ENCODE measurements at places on chromosomes 16 and 17.

DNA sequence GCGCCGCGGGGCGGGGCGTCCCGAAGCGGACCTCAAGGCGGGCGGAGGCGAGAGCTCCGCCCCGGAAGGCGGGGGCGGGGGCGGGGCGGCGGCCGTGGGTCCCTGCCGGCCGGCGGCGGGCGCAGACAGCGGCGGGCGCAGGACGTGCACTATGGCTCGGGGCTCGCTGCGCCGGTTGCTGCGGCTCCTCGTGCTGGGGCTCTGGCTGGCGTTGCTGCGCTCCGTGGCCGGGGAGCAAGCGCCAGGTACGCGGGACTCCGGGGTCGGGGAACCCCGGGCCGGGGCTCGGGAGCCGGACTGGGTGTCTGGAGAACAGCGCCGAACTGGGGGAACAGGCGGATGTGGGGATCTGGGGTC, at the start of gene TNFRSF12A:
TNFRSF12A (plus strand) TSS at position 122 of the 357 bp plus-strand sequence; CDS start at position 152, 30 bp downstream.
- DNase-seq, result peak; percentile 87

GRCh38 chr17:48037036-48037837, at the start of gene COPZ2:
Gene COPZ2, minus strand, starts transcription at chr17:48037797. Its CDS starts 20 bp downstream, at chr17:48037777.
- peak; percentile 56 for DNase-seq

- DNase-seq, result no peak
These were observed 297.3 kb downstream of the ABCC12 start for GRCh38 chr16:47858333-47858982.

- DNase-seq, result no peak
These were observed 3.3 kb downstream of the ITGA3 start for GRCh38 chr17:50059256-50059655.

GRCh38 chr16:52547834-52548215, 882 bp upstream of the TOX3 start:
- DNase-seq, result no peak

- DNase-seq, result peak; percentile 51
These were observed 749 bp downstream of the GRIN2A start for GRCh38 chr16:10181196-10182162.

DNA sequence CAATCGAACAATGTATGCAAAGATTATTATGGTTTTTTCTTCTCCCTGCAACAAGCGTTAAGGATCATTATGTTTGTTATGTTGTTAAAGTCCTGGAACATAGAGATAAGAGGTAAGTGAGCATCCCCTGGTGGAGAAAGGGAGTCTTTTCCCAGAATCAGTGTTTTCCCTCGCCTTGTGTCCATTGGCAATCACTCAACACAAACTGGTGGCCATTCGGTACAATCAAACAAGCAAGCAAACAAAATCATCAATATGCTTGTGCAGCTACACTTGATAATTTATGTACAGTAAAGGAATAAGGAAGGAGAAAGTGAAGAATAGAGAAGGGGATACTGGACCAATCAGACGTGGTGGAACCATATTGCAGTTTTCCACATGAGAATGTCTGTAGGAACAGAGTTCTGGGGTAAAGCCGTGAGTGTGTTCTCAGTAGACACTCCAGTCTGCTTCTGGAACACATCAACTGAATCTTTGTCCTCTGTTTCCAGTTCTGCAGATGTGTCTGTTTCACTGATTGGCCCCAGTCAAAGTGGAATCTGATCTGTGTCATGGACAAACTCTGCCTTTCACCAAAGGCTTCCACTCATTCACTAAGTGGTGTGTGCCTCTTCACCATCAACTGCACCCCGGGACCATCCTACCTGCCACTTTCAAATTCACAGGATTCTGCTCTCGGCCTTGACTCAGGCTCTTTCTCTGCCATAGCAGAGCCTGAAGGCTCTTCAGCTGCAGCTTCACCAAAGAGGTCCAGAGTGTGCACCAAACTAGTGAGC, 169.5 kb downstream of the AHSP start:
- peak; percentile 74 for DNase-seq

DNA sequence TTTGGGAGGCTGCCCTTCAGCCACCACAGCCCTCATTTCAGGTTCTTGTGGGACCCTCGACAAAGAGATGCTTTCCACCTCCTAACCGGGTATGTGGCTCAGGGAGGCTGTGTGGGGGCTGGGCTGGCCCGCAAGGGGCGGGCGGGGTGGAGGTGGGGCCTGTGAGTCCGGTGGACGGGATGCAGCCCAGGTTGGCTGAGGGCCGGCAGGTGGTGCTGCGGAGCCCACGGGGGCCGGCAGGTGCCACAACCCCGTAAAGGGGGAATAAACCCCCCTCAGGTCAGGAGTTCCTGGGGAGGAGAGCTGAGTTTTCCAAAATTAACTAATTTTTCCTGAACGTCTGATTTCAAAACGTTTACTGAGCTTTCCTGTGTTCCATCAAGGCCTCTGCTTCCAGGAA, 4.9 kb upstream of the CIAO3 start:
- peak; percentile 66 for DNase-seq

DNA sequence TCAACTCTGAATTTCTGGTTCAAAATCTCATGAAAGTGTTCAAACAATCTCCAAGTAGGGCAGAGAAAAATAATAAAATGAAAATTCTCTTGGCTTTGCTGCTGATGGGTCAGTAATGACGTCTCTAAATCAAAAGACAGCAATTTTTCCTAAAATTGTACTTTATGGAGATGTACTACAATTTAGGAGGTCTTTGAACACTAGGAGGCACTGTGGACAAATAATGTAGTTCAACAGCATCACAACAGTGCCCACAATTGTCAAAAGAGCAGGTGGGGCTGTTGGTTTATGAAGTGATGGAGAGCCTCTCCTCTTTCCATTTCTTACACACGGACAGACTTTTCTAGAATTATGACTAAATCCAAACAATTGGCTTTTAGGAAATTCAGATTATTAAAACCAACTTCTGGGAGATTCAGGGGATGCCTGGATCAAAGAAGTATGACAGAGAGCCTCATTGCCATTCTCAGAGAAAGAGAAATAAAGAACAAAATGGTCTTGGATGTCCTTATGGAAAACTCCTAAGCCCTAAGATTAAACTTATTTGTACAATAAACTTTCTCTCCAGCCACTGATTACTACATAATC, 23.8 kb downstream of the EZH1 start:
- peak; percentile 79 for DNase-seq

DNA sequence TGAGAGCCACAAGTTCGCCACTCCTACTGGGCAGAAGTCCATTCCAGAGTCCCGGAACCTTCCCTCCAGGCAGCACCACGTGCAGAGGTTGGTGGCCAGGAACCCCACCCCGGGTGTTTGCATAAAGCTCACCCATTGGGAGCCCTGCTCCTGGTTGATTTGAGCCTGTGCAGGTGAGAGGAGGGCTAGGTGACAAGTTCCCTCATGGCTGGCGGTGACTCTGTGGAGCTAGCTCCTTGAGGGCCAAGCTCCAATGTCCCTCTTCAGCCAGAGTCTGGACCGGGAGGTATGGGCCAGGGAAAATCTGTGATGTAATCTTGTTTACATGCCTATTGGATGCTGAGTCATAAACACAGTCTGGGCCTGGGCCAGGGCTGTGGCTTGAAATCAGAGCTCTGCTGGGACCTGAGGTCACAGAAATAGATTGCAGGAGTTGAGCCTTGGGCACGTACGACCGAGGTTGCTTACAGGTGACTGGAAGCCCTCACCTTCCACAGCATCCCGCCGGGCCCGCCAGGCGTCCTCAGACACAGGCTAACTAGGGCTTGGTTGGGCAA, 118.9 kb downstream of the AATF start:
- peak; percentile 73 for DNase-seq

DNA sequence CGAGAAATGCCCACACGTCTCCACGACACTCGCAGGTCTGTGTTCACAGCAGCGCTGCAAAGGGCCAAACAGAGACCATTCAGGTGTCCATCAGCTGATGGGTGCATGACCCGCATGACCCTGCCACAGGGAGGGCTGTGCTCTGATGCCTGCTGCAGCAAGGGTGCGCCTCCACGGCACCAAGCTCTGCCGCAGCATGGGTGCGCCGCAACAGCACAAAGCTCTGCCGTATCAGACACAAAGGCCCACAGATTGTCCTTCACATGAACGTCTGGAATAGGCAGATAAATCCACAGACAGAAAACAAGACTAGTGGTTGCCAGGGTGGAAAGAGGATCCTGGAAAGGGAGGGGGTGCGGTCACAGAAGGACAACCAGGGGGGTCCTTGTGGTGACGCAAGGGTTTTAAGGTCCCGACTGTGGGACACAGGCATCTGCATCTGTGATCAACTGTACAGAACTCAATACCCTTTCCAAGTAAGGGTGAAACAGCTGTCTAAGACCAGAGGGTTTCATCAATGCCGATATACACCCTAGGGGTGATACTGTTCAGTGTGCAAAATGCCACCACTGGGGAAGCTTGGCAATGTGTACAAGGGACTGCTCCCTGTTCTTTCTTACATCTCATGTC, 121.0 kb downstream of the ANKRD11 start:
- DNase-seq, result no peak

GRCh38 chr16:49112754-49113153, 168.9 kb downstream of the CBLN1 start:
- no peak for DNase-seq

DNA sequence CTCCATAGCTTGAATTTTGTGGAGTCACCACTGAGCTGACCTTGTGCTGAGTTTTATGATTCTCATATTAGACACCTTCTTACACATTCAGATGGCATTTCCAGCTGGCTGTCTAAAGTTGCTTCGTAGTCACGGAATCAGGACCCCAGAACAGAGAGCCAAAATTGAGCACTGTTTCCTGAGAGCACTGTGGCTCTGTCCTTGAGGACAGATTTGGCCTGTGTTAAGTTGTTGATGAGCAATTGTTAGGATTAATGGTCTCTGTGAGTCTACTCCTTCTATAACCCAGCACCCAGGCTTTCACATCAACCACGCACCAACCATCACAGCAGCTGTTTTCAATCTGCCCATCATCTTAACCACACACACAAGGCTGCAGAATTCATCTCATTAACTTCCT, 277.5 kb upstream of the HSBP1 start:
- no peak for DNase-seq

DNA sequence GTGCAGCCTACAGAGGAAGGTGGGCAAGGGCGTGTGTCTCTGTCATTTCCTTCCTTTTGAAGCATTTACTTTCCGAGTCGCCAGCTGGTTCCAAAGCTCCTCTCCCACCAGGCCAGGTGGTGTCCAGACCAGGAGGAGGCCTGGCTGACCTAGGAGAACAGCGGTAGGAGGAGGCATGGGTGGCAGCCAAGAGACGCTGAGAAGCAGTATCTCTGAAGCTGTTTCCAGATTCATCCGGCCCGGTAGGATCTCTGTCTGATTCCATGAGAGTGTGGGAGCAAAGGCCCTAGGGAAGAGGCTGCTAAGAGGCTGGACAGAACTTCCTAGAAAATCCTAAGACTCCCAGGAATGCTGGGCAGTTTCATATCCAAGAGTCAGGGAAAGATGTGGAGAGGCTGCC, 20.3 kb downstream of the MEOX1 start:
- DNase-seq, result no peak

DNA sequence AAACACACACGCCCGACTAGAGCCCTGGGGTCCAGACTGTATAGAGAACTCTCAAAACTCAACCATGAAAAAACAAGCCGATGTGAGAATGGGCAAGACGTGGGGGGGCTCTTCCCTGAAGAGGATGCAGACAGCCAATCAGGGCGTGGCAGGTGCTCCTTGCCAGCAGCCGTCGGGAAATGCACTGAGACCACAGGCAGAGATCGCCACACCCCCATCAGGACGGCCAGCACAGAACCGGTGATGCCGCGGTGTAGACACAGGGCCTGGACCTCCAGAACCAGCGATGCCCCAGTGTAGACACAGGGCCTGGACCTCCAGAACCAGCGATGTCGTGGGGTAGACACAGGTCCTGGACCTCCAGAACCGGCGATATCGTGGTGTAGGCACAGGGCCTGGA, 169.2 kb downstream of the LAT start:
- no peak for DNase-seq

DNA sequence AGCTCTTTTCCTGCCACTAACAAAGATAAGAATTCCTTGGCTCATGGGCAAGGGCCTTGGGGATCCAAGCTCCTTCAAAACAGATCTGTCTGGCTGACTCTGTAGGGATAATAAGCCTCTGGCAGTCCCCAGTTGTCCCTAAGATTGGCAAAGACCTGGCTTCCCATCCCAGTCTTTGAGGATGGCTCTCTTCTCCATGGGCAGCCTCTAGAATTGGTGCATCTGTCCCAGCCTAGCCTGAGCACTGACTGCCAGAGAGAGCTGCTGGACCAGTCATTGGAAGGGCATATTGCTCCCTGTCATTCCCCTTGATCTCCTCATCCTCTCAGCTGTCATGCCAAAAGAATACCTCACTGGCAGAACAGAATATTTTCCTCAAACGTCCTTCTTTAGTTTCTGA, 13.2 kb upstream of the CUEDC1 start:
- DNase-seq, result no peak

- DNase-seq, result no peak
These were observed 2.7 kb downstream of the ASGR2 start for GRCh38 chr17:7111784-7112509.

DNA sequence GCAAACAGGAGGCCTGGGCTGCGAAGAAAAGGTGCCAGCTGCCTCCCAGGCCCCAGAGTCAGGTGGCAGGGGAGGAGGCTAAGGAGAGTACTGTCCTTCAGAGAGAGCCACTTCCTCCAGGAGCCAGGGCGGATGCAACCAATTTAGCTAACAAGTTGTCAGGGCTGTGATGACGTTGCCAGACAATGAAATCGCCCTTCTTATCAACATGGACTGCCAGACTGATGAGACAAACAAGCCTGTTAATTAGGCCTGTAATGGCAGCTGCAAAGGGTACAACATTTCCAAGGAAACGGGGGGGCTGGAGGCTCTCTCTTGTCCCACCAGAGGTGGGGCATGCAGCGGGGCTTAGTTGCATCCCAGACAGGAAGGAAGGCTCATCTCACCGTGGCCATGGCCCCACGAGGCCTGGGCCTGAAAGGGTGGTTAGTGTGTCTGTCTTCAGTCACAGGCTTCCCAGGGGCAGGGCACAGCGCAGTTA, 111.8 kb downstream of the SDK2 start:
- DNase-seq, result no peak

GRCh38 chr16:20084624-20085226, 11.0 kb upstream of the GPR139 start:
- no peak for DNase-seq

DNA sequence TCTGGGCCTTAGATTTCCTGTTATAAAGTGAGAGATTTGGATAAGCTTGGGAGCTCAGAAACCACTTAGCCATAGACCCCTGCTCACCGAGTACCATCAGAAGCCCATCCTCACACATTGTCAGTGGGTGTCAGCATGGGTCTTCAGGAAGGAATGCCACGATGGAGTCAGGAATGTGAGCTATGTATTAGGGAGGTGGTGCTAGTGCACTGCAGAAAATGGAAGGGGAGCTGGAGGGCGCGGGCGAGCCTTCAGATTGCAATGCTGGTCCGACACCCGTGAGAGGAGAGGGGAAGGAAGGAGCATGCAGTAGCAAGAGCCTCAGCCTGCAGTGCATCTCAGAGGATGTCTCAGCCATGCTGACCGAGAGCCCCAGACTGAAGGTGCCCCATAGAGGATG, 294.5 kb downstream of the FOXL1 start:
- DNase-seq, result no peak

All from ACHN (cell line).